ENCODE measurements at places on chromosomes 5 and 9. TPM values are rescaled to one million over a fixed set of nuclear protein-coding genes. Genes with fewer than 3 reads are reported as not detected.

Gene TMEM232
- total RNA-seq: 7.6 TPM

Gene RNF44
- 6.5 TPM for total RNA-seq

Gene PITX1
- total RNA-seq: 12.6 TPM

Gene CBY3
- total RNA-seq: not detected

Gene PCDHA6
- 0.50 TPM for total RNA-seq

Gene C5orf63
- 2.5 TPM for total RNA-seq

Gene ITGA1
- 4.1 TPM for total RNA-seq

Gene FSTL4
- total RNA-seq: 0.17 TPM

Gene ZBED3
- 2.8 TPM for total RNA-seq

Gene RAB3C
- total RNA-seq: not detected

Gene SLCO6A1
- not detected for total RNA-seq

Gene NUTM2F
- total RNA-seq: not detected

Gene PMPCA
- total RNA-seq: 50.1 TPM

Gene PAPPA
- 8.7 TPM for total RNA-seq

Gene SLC45A2
- total RNA-seq: not detected

Gene BARHL1
- total RNA-seq: not detected

Gene C9orf50
- 0.44 TPM for total RNA-seq

Gene SH3PXD2B
- 41.2 TPM for total RNA-seq

Gene ARL10
- 12.1 TPM for total RNA-seq
